Activated CD4-positive, CD25-positive, alpha-beta regulatory T cell treated with anti-CD3 and anti-CD28 coated beads, Interleukin-2, amount 50 U/mL, for 72 hours (primary cell): ENCODE measurements at places on chromosomes 13 and 19.

DNA sequence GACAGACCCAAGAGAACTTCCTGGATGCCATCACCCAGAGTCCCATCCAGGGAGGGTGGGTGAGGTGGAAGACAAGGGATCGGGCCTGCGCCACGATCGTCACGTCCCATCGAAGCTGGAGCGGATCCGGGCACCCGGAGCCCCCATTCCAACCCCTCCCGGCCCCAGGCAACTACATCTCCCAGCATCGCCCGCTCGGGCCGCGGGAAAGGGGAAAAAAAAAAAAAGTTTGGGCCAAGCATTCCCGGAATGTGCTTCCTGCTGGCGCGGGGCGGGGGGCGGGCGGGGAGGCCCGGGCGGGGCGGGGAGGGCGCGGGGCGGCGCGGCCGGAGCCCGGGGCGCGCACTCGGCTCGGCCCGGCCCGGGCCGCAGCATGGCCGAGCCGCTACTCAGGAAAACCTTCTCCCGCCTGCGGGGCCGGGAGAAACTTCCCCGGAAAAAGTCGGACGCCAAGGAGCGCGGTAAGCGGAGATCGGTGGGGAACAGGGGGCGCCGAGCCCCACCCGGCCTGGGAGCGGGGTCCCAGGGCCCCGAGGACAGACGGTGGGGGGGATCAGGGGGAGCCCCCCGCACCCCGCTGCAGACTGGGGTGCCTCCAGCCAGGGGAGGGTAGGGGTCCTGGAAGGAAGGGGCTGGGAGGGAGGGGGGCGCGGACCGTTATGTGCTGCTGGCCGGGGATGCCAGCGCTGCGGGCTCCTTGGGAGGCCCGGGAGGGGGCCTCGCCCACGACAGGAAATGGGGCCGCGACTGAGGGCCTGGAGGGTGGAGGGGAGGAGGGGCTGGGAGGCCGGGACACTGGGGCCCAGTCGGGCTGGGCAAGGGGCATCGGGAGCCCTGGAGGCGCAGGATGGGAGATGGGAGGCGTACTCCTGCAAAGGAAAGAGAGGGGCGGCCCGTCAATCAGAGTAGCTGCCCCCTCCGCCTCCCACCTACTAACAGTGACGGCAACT lies at the start of gene SYDE1:
SYDE1 (plus strand) TSS at position 341 of the 950 bp plus-strand sequence; CDS start at position 374, 33 bp downstream.
- no peak for DNase-seq

- DNase-seq = no peak
These were observed 180.9 kb downstream of the PCCA start for GRCh38 chr13:100269837-100270236.

- DNase-seq = no peak
These were observed 6.4 kb downstream of the EGLN2 start for GRCh38 chr19:40805258-40805868.

DNA sequence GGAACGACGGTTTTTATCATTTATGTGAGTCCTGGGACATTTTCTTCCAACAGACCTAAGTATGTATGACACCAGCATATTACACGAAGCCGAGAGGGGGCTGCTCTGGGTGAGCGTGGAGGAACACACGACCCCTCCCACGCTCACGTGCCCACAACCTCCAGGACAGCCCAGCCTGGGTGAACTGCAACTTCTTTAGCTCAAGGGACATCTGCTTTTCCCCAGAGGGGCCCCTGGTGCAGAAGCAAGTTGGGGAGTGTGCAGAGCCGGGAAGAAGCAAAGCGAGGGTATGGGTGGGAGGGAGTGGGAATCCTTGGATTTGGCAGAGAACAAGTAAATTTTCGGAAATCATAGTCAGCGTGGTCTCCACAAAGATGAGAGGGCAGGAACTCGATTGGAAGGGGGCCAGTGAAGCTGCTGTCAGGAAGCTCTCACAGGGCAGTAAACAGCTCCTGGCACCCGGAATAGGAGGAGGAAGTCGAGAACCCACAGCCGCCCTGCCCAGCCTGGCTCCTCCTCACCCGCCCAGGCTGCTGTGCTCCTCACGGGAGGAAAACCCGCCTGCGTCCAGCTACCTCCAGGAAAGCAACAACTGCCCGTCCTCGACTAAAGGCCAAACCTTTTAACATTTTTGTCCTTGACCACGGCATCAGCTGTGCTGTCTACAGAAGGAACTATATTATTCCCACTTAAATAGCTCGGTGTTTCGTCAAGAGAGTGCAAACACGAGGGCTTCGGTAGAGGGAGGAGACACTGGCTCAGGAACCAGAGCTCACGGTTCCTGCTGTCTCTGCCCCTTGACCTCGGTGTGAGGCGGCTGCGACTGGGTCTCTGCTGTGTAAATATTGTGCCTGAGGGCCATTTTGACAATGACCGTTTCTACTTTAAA lies 17.2 kb upstream of the CFAP97D2 start:
- no peak for DNase-seq

DNA sequence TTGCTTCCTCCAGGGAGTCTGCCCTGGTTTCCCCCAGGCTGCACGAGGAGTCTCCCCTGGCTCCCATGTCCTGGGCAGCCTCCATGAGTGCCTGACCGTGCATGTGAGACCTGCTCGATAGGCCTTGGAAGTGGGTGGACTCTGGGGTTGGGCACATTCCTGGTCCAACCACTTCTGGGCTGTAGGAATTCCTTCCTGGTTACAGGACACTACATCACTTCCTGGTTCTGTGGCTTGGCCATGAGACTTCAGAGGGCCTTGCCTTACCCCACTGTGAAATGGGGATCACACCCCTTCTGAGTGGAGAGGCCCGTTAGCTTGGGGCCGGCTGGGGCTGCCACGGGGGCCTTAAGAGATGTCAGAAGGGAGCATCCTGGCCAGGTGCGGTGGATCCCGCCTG lies 4.0 kb upstream of the ZNF628 start:
- no peak for DNase-seq

DNA sequence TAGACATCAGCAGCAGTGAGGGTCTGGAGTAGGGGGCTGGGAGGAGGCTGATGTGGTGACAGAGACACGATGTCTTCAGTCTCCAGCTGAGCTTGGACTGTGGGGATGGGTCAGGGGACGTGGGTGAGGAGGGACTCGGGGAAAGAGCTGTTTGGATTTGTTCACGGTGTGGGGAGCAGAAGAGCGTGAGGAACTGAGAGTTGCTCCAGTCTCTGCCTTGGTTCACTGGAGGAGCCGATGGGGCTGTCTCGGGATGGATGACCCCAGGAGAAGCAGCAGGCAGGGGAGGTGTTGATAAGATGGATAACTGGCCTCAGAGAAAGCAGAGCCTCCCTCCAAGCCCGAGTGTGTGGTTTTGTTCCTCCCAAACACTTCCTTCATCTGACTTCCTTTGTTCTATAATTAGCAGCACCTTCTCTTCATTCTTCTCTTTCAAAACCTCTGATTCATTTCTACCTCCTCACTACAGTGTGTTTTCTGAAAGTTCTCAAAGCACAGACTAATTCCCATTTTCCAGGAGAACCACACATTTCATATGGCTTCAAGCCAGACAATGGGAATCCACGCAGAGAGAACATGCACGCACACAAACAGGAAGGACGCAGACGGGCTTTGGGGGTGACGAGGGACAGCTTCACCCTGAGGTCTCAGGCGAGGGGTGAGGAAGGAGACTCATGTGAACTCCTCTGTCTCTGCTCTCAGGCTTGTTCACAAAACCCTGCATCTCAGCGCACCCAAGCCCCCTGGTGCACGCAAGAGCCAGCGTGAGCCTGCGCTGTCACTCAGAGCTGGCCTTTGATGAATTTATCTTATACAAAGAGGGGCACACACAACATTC lies 18.6 kb downstream of the LAIR2 start:
- DNase-seq = no peak

GRCh38 chr19:11141937-11142527 lies 13.6 kb downstream of the SPC24 start:
- no peak for DNase-seq

DNA sequence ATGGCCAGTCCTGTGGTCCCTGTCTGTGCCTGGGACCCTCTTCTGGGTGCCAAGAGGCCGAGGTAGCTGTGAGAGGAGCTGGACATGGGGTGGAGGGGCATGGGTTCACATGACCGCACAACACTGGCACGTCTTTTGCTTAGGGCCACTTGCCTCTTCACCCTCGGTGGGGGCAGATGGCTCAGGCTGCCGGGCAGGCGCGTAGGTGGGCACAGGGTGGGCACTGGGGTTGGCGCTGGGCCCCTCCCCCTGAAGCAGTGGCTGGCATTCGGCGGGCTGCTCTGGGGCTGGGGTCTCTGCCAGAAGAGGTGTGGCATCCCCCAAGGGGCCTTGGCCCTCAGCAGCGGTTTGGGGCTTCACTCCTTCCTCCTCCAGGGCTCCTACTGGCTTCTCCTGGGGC lies 8.4 kb downstream of the PALM3 start:
- DNase-seq = no peak

- DNase-seq = no peak
These were observed 124.0 kb upstream of the FNDC3A start for GRCh38 chr13:48851707-48852106.
